Transverse colon (tissue), 4 donors: ENCODE measurements at places on chromosomes 12 and 14.
A peak's percentile ranks its signal among the peaks of the same experiment; 100 is the strongest.

- no peak overlapping the region for H3K4me3 ChIP-seq
- peak overlapping the region; percentile 87 for H3K27ac ChIP-seq
- peaks cover 20% of the 10 kb centered on the region for H3K4me1 ChIP-seq
- no peak for DNase-seq
These were observed 78.2 kb downstream of the EPS8 start for GRCh38 chr12:15710860-15711510.

- H3K4me3 ChIP-seq, result no peak overlapping the region
- H3K27me3 ChIP-seq, result no peaks in the 10 kb centered on the region
- no peaks in the 10 kb centered on the region for H3K4me1 ChIP-seq
- H3K27ac ChIP-seq, result no peak overlapping the region
These were observed 398.2 kb upstream of the SEL1L start for GRCh38 chr14:81931828-81932227.

- no peaks in the 10 kb centered on the region for H3K36me3 ChIP-seq
These were observed 464.5 kb downstream of the EGLN3 start for GRCh38 chr14:33486332-33486890.

DNA sequence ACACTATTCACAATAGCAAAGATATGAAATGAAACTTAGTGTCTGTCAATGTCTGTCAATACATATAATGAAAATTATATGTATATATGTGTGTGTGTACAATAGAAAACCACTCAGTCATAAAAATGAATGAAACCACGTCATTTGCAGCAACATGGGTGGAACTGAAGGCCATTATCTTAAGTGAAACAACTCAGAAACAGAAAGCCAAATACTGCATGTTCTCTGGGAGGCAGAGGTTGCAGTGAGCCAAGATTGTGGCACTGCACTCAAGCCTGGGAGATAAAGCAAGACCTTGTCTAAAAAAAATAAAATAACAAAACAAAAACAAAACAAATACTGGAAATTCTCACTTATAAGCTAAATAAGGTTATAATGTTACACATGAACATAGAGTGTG is 16.7 kb upstream of the E2F7 start:
- no peak overlapping the region for H3K4me3 ChIP-seq
- H3K27ac ChIP-seq, result no peak overlapping the region
- no peak for DNase-seq

DNA sequence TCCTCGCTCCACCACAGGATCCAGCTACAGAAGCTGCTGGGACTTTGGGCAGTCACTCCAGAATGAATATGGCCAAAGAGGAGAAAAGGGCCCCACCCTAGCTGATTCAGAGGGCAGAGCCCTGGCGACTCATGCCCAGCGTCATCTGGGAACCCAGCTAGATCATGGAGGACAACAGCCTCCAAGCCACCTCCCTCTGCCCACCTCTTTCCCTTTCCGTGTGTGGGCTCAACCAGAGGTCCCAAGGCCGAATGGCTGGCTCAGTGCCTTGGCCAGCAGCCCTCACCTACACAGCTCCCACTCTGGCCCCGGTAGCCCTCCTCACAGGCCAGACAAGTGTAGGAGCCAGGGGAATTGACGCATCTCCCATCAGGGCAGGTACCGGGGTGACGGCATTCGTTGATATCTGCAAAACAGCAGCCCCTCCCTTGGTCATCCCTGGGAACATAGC is 17.4 kb downstream of the ISCA2 start:
- no peaks in the 10 kb centered on the region for H3K4me1 ChIP-seq
- no peak overlapping the region for H3K27ac ChIP-seq
- H3K4me3 ChIP-seq, result no peak overlapping the region
- DNase-seq, result no peak

- no peak overlapping the region for H3K4me3 ChIP-seq
- H3K4me1 ChIP-seq, result peaks cover 54% of the 10 kb centered on the region
- H3K27me3 ChIP-seq, result no peaks in the 10 kb centered on the region
These were observed 17.5 kb downstream of the MAX start for GRCh38 chr14:65084554-65085505.

DNA sequence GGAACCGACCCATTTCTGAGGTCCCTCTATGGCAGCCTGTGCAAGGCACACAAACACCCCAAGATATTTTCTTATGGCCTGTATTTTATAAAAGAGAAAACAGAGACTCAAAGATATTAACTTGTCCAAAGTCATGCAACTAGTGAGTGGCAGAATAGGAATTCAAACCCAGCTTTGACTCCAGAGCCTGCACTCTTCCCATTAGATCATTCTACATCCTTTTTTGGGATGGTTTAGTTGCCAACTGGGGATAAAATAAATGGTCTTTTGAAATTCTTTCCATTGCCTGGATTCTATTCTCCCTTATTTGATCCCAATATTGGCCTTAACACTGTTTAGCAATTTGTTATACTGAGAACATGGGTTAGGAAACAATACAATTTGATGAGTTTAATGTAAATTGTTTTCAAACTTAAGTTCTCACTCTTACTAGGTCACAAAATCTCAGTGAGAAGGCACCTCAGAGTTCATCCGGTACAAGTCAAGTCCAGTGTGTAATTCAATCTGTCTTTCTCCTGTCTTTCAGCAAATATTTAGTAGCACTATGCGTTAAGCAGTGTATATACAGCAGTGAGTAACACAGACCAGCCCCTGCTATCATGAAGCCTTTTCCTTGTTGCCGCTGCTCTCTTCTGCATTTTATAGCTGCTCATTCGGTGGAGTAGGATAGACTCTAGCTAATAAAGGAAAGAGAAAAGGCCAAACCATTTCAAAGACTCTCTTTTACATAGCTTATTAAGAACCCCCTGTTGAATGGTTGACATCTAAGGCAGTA is 162.1 kb upstream of the IFNG-AS1 start:
- no peaks in the 10 kb centered on the region for H3K36me3 ChIP-seq
- peak overlapping the region; percentile 18 for H3K4me3 ChIP-seq
- peak overlapping the region; percentile 88 for H3K27ac ChIP-seq
- H3K27me3 ChIP-seq, result no peaks in the 10 kb centered on the region

DNA sequence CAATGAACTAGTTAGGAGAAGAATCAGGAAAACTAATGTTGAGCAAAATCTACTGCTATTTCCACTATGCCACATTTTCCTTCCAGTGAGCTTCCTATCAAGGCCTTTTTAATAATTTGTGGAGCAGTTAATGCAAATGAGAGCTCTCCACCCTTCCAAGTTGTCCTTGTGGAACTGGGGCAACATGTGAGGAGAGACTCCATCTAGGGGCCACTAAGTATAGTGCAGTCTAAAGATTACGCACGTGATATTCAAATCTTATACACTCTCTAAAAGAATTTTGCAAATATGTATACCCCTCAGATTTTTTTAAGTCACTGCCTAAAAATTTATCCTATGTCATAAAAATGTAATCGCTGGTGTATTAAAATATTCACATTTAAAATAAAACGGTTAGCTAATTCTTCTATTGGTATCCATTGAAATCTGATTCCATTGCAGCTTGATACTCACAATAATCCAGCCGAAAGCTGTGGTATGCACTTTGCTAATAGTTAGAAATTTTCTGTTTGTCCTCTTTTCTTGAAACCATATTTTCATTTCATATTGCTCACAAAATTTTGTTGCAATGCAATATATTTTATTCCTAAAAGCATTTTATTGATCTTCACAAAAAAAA is 100.1 kb downstream of the PAH start:
- DNase-seq, result no peak
- no peaks in the 10 kb centered on the region for H3K4me1 ChIP-seq
- no peak overlapping the region for H3K27ac ChIP-seq
- H3K36me3 ChIP-seq, result no peaks in the 10 kb centered on the region
- no peak overlapping the region for H3K4me3 ChIP-seq

DNA sequence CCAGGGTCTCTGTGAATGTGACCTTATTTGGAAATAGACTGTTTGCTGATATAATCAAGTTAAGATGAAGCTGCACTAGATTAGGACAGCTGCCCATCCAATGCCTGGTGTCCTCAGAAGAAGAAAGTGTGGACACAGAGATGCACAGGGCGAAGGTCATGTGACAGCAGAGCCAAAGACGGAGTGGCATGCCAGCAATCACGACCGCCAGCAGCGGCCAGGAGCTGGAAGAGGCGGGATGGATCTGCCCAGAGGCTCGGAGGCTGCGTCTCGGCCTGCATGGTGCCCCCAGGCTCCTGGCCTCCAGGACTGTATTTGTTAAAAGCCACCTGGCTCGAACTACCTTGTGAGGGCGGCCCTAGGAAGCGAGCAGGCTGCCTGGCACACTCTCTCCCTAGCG is 76.5 kb downstream of the RFLNA start:
- no peaks in the 10 kb centered on the region for H3K36me3 ChIP-seq
- H3K27ac ChIP-seq, result peak overlapping the region; percentile 91
- peaks cover 40% of the 10 kb centered on the region for H3K4me1 ChIP-seq
- H3K27me3 ChIP-seq, result no peaks in the 10 kb centered on the region

- no peak overlapping the region for H3K4me3 ChIP-seq
- DNase-seq, result no peak
- no peaks in the 10 kb centered on the region for H3K27me3 ChIP-seq
- no peaks in the 10 kb centered on the region for H3K36me3 ChIP-seq
- H3K4me1 ChIP-seq, result no peaks in the 10 kb centered on the region
- no peak overlapping the region for H3K27ac ChIP-seq
These were observed 15.1 kb upstream of the TEX22 start for GRCh38 chr14:105383083-105383730.

DNA sequence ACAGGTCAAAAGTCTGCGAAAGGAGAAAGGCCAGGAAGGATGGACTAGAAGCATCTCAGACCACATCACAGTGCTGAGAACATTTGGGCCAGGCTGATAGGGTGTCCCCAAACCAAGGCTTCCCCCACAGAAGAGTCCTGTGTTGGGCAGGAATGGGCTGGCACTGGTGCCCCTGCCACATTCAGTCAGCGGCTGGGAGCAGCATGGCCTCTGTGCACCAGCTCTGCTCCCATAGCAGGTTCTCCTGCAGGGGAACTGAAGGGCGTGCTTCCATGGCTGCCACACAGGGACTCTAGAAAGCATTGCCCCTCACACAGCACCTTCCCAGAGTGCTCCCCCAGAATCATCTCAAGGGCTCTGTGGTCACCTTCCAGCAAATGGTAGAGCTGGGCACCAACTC is 17.5 kb downstream of the EVL start:
- H3K27ac ChIP-seq, result no peak overlapping the region
- H3K27me3 ChIP-seq, result no peaks in the 10 kb centered on the region
- H3K4me3 ChIP-seq, result no peak overlapping the region
- DNase-seq, result no peak
- no peaks in the 10 kb centered on the region for H3K36me3 ChIP-seq

- no peaks in the 10 kb centered on the region for H3K27me3 ChIP-seq
- no peak for DNase-seq
- no peak overlapping the region for H3K27ac ChIP-seq
- no peaks in the 10 kb centered on the region for H3K4me1 ChIP-seq
These were observed 78.0 kb upstream of the SSTR1 start for GRCh38 chr14:38129705-38130104.

- H3K27me3 ChIP-seq, result no peaks in the 10 kb centered on the region
- H3K4me3 ChIP-seq, result no peak overlapping the region
- peak; percentile 7 for DNase-seq
- no peaks in the 10 kb centered on the region for H3K36me3 ChIP-seq
- H3K27ac ChIP-seq, result no peak overlapping the region
These were observed 152.4 kb upstream of the FKBP4 start for GRCh38 chr12:2642176-2642892.

DNA sequence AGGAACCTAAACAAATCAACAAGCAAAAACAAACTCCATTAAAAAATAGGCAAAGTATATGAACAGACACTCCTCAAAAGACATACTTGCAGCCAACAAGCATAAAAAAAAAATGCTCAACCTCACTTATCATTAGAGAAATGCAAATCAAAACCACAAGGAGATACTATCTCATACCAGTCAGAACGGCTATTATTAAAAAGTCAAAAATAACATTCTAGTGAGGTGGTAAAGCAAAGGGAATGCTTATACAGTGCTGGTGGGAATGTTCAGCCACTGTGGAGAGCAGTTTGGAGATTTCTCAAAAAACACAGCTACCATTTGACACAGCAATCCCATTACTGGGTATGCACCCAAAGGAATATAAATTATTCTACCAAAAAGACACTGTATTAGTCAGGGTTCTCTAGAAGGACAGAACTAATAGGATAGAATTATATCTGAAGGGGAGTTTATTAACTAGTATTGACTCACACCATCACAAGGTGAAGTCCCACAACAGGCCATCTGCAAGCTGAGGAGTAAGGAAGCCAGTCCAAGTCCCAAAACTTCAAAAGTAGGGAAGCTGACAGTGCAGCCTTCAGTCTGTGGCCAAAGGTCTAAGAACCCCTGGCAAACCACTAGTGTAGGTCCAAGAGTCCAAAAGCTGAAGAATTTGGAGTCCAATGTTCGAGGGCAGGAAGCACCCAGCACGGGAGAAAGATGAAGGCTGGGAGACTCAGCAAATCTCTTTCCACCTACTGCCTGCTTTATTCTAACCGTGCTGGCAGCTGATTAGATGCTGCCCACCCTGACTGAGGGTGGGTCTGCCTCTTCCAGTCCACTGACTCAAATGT is 101.6 kb upstream of the KRAS start:
- DNase-seq, result no peak
- no peak overlapping the region for H3K27ac ChIP-seq
- no peaks in the 10 kb centered on the region for H3K4me1 ChIP-seq
- no peaks in the 10 kb centered on the region for H3K27me3 ChIP-seq

GRCh38 chr12:95397571-95397970 is 76.4 kb upstream of the METAP2 start:
- no peak overlapping the region for H3K27ac ChIP-seq
- H3K4me3 ChIP-seq, result no peak overlapping the region
- no peak for DNase-seq
- H3K27me3 ChIP-seq, result no peaks in the 10 kb centered on the region

DNA sequence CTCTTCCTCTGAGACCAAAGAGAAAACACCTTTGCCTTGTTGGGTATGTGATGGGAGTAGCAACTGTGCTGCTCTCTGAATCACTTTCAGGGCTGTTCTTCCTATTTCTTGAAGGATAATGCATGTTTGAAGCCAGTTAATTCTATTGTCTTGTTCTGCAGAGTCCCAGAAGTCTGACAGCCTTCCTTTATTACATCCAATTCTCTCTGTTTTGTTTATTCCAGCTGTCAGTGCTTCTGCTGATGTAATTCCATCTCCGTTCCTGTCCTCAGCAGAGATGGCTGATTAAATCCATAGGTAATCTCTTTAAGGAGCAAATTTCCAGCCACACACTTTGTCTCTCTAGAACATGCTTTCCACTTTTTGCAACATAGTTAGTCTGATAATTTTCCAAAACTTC is 59.7 kb downstream of the MGAT4C start:
- H3K4me1 ChIP-seq, result no peaks in the 10 kb centered on the region
- no peaks in the 10 kb centered on the region for H3K27me3 ChIP-seq
- no peak for DNase-seq
- H3K27ac ChIP-seq, result no peak overlapping the region

GRCh38 chr14:77612011-77612620 is 4.3 kb downstream of the SPTLC2 start:
- no peak overlapping the region for H3K4me3 ChIP-seq
- H3K4me1 ChIP-seq, result peaks cover 74% of the 10 kb centered on the region
- no peaks in the 10 kb centered on the region for H3K36me3 ChIP-seq
- no peaks in the 10 kb centered on the region for H3K27me3 ChIP-seq
- no peak for DNase-seq
